BJ (cell line): ENCODE measurements at places on chromosomes 6 and 20. TPM values are rescaled to one million over a fixed set of nuclear protein-coding genes. Genes with fewer than 3 reads are reported as not detected.

ENPP1 gene
- polyA plus RNA-seq, result 8.0 and 15.8 TPM in 2 replicates

DNA sequence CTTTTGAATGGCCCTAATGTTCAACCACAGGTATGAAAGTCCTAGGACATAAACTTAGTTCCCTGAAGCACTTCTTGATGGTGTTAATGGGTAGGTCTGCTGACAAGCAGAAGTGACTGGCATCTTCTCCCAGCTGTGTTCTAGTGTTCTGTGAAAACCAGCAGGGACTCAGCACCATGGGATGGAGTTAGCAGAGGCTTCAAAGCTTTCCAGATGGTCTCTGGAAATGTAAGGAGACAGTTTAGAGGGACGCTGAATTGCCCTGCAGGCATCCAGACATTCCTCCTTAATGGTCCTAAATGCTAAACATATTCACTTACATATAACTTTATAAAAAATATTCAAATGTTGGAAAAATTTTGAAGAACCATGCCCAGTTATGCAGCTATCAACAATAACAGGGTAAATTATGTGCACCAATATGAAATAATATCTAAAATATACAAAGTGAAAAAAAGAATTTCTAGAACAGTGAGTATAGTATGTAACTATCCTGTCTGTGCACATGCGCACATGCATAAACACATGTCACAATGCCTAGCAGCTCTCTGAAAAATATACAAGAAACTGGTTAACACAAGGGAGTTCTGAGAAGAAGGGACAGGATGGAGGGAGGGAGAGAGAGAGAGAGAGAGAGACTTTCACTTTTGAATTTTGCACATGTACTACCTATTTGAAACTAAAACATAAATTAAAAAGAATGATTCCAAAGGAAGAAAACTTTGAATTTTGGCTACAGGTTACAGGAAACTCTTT is 87.2 kb downstream of the PRDM1 start:
- no peak for DNase-seq

VSX1 gene
- polyA plus RNA-seq, result not detected in 2 replicates

THBS2 gene
- polyA plus RNA-seq, result 534 and 857 TPM in 2 replicates

GRCh38 chr6:147820520-147820919 is 312.0 kb downstream of the SAMD5 start:
- no peak for DNase-seq

- no peak for DNase-seq
Measured at GRCh38 chr20:37343212-37343993, 2.5 kb upstream of the SRC start.

- DNase-seq, result no peak
Measured at GRCh38 chr20:35611482-35611881, 4.1 kb upstream of the SPAG4 start.

GRCh38 chr6:167968091-167968490 is 29.4 kb upstream of the KIF25 start:
- DNase-seq, result no peak

DNA sequence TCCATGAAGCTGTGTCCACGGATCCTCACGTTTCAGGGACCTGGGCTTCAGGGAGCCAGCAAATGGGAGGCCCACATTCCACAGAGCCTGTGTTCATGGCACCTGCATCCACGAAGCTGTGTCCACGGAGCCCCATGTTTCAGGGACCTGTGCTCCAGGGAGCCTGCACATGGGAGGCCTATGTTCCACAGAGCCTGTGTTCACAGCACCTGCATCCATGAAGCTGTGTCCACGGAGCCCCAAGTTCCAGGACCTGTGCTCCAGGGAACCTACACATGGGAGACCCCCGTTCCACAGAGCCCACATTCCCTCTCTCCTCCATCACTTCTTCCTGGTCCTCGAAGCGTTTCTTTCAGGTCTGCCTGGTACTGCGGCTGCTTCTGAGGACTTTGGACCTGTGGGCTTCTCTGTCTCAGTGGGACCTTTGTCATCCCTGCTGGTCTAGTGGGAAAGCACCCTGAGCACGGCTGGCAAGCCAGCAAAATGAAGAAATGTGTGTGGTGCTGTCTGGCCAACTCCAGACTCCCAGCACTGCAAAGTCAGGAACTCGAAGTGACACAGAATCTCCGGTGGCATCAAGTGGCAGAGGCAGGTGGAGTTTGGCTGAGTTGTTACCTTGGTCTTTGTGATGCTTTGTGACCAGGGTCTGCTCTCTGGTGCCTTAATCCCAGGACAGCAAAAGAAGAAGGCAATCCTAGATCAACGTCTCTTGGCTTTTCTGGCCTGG is 245.9 kb downstream of the DLL1 start:
- no peak for DNase-seq

- no peak for DNase-seq
Measured at GRCh38 chr6:126633373-126633772, 293.5 kb downstream of the CENPW start.

GRCh38 chr20:63830841-63831588 is at the start of gene ZBTB46:
ZBTB46 (minus strand) TSS chr20:63831264; CDS start chr20:63790757, 40,507 bp downstream.
- no peak for DNase-seq

DNA sequence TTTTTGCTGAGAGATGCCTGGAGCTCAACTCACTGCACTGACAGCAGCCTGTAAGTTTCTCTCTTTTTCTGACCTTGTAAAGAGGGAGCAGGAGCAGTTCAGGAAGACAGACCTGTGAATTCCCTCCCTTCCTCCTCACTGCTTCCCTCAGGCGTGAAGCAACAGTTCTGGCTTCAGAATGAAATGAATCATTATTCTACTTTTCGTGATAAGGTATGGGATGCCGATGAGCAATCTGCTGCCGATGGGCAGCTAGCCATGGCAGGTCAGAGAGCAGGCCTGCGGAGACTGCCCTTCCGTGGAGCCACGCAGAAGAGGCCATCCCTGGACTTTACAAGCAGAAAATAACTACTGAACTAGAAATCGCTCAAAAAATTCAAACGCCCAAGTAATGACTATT is 426.5 kb upstream of the RNF217 start:
- no peak for DNase-seq

DNA sequence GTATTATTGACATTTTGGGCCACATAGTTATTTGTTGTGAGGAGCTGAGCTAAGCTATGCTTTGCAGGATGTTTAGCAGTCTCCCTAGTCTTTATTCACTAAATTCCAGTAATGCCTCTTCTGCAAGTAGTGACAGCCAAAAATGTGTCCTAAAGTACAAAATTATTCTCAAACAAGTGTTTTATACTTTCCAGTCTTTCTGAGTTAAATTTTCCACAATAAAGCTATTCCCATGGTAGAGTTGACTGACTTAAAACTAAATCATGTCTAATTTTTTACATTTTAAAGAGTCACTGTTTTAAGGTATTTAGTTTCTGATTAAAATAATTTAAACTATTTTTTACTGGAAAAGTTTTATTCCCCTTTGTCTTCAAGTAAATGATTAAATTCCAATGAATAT is 717.8 kb upstream of the HS3ST5 start:
- DNase-seq, result no peak

DNA sequence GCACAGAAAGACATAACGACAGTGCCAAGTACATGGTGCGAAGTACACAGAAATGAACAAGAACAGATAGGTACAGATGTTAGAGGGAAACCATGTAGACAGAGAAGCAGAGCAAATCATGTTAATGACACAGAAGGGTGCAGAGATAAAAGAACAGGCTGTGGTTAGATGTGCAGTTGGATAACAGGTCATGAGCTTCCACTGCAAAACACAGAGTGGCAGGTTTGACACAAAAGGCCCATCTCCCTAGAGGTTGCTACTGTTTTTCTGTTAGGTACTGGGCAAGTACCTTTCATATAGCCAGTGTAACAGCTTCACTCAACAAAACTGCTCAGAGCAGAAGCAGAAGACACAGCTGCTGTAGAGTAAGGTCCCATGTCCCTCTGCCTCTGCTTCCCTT is 84.6 kb downstream of the AK9 start:
- DNase-seq, result no peak

DNA sequence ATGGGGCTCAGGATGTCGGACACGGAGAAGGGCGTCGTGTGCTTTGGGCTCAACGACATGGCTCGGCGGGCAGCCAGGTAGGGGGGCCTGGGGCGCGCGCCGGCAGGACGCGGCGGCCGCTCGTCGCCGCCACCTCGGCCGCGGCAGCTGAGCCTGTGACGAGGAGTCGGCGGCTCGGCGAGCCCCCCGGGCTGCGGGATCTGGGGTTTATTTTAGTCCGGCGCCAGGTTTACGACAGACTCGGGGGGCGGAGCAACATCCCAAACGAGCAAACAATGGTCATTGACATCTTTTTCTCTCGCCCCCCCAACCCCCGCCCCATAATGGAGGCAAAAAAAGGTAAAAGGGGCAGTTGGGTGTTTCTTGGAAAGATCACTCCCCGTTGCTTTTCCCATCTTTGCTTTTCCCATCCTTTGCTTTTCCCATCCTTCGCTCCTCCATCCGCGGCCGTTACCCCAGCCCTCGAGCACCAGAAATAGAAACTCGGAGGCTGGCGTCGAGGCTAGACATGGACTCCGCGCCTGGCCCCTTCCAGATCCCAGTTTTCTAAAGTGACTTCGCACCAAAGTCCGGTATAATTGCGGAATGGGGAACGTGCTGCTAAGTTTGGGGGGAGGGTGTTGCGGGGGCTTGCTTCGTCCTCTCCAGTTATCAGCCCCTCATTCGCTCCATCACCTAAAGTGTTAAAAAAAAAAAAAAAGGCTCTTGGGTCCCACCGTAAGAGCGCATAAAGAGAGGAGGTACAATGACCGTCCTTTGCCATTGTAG is at the start of gene NKX2-4:
Gene NKX2-4 (minus strand): TSS at position 186 of the 768 bp plus-strand sequence. CDS start 127 bp downstream, at position 59.
- DNase-seq, result no peak

DNA sequence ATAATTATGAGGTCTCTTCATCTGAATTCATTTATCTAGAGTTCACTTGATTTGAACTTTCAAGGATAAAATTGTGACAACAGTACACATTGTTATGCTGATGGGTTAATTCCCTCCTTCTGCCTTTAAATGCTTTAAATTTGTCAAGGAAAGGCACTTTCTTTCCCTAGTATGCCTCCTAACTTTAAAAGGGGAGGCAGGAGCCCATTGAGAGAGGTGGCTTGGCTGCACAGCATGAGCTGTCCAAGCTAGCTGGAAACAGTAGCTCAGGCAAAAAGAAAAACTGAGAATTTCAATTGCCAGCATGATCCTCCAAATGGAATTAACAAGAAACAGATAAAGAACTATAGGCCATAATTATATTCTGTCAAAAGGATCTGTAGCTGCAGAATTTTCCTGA is 243.3 kb upstream of the GRIK2 start:
- no peak for DNase-seq

DNA sequence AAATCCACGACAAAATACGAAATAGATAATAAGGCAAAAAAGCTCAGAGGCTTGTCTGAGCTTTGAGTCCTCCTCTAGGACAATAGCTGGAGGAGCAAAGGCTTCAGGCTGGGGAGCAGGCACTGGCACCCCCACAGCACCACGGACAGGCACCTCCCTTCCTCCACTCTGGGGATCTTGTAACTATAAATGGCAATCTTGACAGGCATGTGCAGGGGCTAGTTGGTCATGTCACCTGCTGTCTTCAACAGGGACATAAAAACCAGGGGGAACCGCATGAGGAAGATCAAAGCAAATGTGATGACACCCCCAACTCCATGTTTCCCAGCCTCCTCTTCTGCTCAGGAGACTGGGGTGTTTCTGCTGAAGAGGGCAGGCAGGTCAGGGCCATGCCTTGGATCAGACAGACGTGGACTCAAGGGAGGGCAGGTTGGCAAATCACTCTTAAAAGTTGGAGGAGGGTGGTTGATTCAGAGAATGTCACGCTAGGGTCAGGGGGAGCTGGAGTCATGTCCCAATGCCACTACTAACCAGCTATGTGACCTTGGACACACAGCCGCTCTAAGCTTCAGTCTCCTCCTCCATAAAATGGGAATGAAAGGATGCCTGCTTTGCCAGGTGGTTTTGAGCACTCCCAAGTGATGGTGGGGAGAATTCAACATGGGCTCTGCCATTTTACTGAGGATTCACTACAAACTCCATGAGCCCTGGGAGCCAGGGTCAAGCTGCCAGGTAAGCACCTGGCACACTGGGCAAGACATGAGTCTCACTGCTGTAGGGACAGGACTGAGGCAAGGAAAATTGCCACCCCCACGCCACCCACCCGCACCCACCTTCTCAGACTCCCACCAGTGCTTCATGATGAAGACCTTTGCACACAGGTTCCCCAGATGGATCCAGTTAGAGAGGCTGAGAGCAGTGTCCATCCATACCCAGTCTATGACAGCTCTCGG is 48.0 kb downstream of the NPEPL1 start:
- DNase-seq, result no peak

CFAP61 gene
- polyA plus RNA-seq, result not detected in 2 replicates

- DNase-seq, result peak; percentile 82
Measured at GRCh38 chr6:2976571-2977085, 5.3 kb upstream of the SERPINB6 start.

CCHCR1 gene
- polyA plus RNA-seq, result 11.0 and 15.5 TPM in 2 replicates

GRCh38 chr6:56244089-56244488 is 3.3 kb downstream of the COL21A1 start:
- no peak for DNase-seq

- DNase-seq, result no peak
Measured at GRCh38 chr6:37225350-37226169, 32.0 kb upstream of the TBC1D22B start.

DNA sequence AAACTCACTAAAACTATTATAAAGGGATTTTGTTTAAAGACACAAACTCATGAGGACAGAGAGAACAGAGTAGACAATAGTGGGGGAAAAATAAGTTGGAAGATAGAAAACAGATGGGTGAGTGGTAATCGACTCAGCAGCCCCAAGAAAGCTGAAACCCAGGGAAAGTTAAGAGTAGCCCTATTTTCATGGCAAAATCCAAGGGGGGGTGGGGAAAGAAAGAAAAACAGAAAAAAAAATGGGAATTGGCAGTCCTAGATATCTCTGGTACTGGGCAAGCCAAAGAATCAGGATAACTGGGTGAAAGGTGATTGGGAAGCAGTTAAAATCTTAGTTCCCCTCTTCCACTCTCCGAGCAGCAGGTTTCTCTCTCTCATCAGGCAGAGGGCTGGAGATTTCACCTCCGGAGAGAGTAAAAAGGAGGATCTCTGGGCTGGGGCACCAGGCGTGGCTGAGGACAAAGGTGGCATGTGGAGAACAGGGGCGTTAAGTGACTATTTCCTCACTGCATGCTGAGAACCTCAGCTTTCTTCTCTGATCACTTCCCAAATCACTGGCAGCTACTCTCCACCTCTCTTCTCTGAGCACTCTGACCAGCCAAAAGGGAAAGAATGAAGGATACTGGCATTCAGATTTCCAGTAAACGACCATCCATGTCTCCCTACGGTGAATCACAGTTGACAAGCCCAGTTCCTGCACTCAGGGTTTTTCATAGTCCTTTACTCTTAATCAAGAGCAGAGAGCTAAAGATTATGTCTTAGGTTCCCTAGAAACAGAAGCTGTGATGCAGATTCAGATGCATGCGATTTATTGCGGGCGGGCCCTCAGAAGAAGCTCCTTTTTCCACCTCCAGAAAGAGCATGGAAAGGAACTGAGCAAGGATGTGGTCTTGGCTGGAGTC is 7.3 kb upstream of the RNF24 start:
- no peak for DNase-seq

- DNase-seq, result no peak
Measured at GRCh38 chr6:107550241-107550840, 60.4 kb downstream of the SOBP start.
